Gastroesophageal sphincter (tissue), 4 donors: ENCODE measurements at places on chromosomes 16 and 17. TPM values are rescaled to one million over a fixed set of nuclear protein-coding genes. Genes with fewer than 3 reads are reported as not detected.

Gene TMEM114
- total RNA-seq, result not detected

Gene TMED6
- total RNA-seq, result not detected

Gene PNMT
- total RNA-seq, result 7.6 TPM

Gene C17orf50
- not detected for total RNA-seq

Gene PRSS21
- not detected for total RNA-seq

Gene SHBG
- total RNA-seq, result 0.40 TPM

Gene C16orf86
- 12.9 TPM for total RNA-seq

Gene ENPP7
- 0.27 TPM for total RNA-seq

Gene RTN4RL1
- total RNA-seq, result 0.58 TPM

Gene ABI3
- total RNA-seq, result 5.1 TPM

Gene SDR42E2
- not detected for total RNA-seq

Gene WNT3
- 1.3 TPM for total RNA-seq

Gene GRIN2C
- not detected for total RNA-seq

Gene TRAPPC1
- total RNA-seq, result 31.7 TPM
